Spleen (tissue), 13 donors: ENCODE measurements at places on chromosomes 12 and 14. TPM values are rescaled to one million over a fixed set of nuclear protein-coding genes. Genes with fewer than 3 reads are reported as not detected.

Gene PPP1R36
- polyA plus RNA-seq = 0.48 TPM

Gene HEBP1
- polyA plus RNA-seq = 79.4 TPM

Gene PACS2
- 72.4 TPM for polyA plus RNA-seq

Gene GPX2
- polyA plus RNA-seq = not detected

Gene CACNA2D4
- 3.4 TPM for polyA plus RNA-seq

Gene ZDHHC22
- polyA plus RNA-seq = 0.02 TPM

Gene RPS6KL1
- 4.6 TPM for polyA plus RNA-seq

Gene ENDOU
- polyA plus RNA-seq = 0.05 TPM

Gene MCRS1
- polyA plus RNA-seq = 61.1 TPM

Gene SYT10
- 0.03 TPM for polyA plus RNA-seq

Gene IAPP
- polyA plus RNA-seq = 0.04 TPM

Gene GALC
- 7.2 TPM for polyA plus RNA-seq

Gene C1S
- 179 TPM for polyA plus RNA-seq

DNA sequence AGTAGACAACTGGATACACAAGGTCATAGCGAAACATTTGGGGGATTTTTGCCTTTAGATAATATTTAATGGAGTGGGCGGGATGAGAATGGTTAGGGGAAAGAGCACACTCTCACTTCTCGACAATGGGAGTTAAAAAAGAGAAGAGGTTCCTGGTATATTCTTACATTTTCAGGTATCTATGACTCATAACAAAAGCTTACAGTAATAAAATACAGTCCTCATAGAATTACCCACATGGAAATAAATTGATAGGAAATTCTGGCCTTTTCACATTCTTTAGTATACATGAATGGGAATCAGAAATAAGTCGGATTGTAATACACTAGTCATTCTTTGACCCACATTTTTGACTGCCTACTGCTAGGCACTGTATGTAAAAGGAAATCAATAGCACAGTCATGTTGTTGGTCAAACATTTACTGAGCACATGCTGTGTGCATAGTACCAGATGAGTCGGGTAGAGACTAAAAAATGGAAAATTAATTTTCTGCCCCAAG is 8.2 kb upstream of the CRADD start:
- DNase-seq = no peak

GRCh38 chr12:92717202-92717601 is 14.4 kb downstream of the PLEKHG7 start:
- no peak for DNase-seq

- DNase-seq = peak; percentile 88
Measured at GRCh38 chr14:105419195-105420091, at the start of gene MTA1. MTA1 (plus strand) TSS chr14:105419827; CDS start chr14:105420036, 209 bp downstream.

DNA sequence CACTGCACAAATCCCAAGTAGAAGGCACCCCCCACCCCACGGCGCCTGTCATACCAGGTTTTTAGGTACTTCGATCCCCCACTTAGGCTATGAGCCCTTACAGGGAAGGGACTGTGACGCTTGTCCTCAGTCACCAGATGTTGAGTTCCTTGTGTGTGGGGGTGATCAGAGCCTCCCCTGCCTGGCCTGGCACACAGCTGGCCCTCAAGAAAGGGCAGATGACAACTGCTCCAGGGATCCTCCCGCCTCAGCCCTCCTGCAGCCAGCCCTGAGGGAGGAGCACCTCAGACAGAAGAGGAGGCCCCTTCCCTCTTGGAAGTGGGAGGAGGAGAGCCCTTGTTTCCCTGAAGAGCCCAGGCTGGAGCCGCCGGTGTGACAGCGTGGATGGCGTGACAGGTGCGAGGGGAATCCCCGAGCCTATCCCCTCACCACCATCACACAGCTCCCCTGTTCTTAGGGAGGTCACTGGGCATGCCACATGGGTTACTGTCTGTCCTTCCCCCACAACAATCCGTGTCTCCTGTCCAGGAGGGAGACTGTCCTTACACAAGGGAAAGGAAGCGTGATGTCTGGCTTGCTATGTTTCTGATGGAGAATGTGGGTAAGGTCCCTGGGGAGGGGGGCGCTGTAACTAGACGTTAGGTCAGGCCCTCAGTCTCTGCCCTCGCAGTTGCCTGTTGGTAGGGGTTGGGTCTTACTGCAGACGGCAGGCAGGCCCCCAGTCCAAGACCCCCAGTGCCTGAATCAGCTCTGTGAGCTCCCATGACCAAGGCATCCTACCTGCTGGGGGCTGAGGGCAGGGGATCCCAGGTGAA is 31.4 kb downstream of the P2RX4 start:
- no peak for DNase-seq

DNA sequence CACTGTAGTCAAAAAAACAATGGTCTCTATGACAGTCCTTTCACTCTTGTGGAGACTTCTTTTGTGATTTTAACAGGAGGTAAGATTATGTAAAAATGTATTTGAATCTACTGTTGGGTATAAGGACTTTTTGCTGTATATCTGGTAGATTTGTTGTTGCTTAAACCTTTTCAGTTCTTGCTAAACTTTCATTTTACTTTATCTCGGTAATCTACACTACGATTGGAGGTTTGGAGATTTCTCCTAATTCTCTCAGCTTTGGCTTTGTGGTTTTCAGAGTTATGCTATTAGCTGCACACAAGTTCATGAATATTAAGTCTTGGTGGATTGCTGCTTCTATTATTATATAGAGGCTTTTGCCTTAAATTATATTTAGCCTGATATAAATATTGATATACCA is 116.6 kb upstream of the HIF1A start:
- no peak for DNase-seq

- DNase-seq = peak; percentile 79
Measured at GRCh38 chr14:22836301-22837113, at the start of gene MMP14. MMP14 (plus strand) TSS chr14:22836585; CDS start chr14:22836818, 233 bp downstream.

DNA sequence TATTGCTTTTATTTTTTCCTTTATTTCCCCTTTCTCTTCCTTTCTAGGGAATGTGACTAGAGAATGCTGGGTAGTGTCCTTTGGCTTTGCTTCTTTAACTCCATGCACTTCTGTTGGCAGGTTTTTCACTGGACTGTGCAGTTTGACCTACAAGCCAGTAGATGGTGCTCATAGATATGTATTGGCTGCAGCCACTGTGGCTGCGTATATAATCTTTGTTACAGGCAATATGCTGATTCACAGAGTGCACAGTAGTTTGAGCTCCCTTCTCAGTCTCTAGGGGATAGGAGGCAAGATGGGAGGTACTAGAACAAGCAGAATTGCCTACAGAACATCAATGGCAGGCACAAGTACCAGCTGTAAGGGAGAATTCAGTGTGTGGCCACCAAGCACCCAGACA is 503.5 kb downstream of the LRFN5 start:
- DNase-seq = no peak

- peak; percentile 51 for DNase-seq
Measured at GRCh38 chr14:90780519-90780918, 35.7 kb downstream of the TTC7B start.

GRCh38 chr14:23321572-23322547 is 603 bp downstream of the PABPN1 start:
- peak; percentile 84 for DNase-seq

GRCh38 chr12:57869298-57869926 is 22.9 kb upstream of the CTDSP2 start:
- no peak for DNase-seq

DNA sequence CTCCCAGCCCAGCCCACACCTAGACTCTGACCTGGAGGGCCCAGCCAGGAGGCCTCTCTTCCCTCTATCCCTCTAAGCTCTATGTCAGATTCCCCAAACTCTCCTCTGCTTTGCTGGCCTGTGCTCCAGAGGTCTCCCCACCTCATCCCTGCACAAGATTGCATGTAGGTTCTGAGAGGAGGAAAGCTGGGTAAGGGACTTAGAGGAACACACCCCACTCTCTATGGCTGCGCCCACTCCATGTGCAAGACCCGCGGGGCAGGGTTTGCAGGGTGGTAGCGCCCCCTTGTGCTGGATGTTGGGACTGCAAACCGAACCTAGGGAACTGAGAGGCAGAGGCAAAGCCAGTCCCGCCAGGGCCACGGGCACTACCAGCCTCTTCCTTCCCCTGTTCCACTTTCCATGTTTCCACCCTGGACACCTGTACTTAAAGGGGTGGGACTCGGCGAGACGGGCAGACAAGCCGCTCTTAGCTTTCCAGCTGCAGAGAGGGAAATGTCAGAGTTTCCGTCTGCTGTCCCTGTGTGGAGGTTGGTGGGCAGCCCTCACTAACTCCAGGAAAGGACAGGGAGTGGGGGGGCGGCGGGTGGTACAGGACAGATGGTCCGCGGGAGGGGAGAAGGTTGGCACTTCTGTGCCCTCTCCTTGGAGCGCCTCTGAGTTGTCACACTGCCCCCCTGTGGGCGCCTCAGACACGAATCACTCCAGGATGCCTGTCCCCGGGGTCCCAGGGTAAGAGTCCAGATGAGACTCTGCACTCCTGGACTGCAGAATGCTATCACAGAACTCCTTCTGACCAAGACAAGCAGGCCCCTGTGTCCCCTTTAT is 16.8 kb downstream of the MMP14 start:
- DNase-seq = peak; percentile 96

DNA sequence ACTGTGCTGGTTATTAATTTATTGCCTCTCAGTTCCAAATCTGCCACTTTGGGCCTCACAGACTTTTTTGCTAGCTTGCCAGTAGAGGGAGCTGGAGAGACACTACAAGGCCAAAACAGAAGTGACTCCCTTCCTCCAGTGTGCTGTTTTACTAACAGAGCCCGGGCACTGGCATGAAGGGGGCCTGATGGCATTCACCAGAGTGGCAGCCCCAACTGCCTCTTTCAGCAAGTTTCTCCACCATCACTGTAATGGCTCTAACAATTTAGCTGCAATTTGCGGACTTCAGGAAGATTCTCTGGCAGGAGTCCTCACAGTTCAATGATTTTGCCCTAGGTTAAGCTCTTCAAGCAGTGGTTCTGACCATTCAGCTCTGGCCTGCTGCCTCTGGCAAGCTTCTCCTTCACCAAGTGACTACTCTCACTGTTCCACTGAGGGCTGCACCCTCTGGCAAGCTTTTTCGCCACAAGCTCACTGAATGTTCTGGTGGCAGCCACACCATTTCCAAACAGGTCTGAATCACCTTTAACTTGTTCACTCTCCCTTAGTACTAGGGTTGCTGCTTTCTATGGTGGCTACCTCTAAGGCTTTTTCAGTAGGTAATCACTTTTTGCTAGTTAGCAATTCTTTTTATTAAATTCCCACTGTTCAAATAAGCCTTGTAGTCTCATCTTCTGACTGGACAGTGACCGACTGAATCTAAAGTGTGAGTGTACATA is 104.9 kb downstream of the ZC3H14 start:
- no peak for DNase-seq

GRCh38 chr12:29113101-29113500 is 36.0 kb upstream of the FAR2 start:
- DNase-seq = no peak

DNA sequence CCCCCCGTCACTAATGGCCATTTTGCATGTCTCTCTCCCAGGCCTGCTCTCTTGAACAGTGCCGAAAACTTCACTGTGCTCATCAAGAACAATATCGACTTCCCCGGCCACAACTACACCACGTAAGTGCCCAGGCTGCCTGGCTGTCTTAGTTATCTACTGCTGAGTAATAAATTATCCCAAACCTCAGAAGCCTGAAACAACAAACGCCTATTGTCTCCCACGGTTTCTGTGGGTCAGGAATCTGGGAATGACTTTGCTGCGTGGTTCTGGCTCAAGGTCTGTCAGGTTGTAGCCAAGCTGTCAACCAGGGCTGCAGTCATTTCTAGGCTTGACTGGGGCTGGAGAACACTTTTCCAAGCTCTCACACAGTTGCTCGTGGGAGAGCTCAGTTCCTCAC is 32.6 kb downstream of the P2RX7 start:
- no peak for DNase-seq

DNA sequence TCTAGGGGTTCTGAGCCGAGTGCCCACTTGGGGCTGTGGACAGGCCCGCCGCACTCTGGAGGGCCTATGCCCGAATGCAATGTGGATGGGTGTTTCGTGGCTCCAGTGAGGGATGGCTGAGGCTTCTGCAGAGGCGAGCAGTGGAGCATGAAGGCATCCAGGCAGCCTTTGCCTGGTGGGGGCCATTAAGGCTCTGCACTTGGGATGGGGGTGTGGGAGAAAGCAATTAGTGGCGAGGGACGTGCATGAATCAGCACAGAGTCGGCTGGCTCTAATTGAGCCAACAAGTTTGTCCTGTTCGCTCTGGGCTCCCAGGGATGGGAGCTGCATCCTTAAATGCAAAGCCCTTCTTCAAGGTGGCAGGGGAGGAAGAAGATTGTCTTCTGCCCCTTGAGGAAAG is 346.9 kb upstream of the FKBP4 start:
- no peak for DNase-seq
